CD4-positive, CD25-positive, alpha-beta regulatory T cell (primary cell): ENCODE measurements at places on chromosomes 16 and 17. TPM values are rescaled to one million over a fixed set of nuclear protein-coding genes. Genes with fewer than 3 reads are reported as not detected.

Gene MSRB1
- 50.9 TPM for polyA plus RNA-seq

Gene BPTF
- 13.0 TPM for polyA plus RNA-seq

Gene SBK1
- polyA plus RNA-seq: 2.8 TPM

Gene ELMO3
- not detected for polyA plus RNA-seq
